K562 (cell line): ENCODE measurements at places on chromosomes 16 and 17. TPM values are rescaled to one million over a fixed set of nuclear protein-coding genes. Genes with fewer than 3 reads are reported as not detected.

Gene PYY
- total RNA-seq = not detected in 2 replicates

GRCh38 chr17:48296453-48296852, 133.6 kb downstream of the SKAP1 start:
- DNase-seq = no peak
- H3K4me1 ChIP-seq = no peaks in the 10 kb centered on the region
- H3K36me3 ChIP-seq = no peaks in the 10 kb centered on the region
- no peaks in the 10 kb centered on the region for H3K27me3 ChIP-seq

GRCh38 chr17:37177254-37177870, 198.4 kb upstream of the C17orf78 start:
- H3K4me1 ChIP-seq = no peaks in the 10 kb centered on the region
- H3K4me3 ChIP-seq = no peak overlapping the region
- H3K36me3 ChIP-seq = peaks cover 88% of the 10 kb centered on the region
- H3K27me3 ChIP-seq = no peaks in the 10 kb centered on the region

Gene NPIPB13
- total RNA-seq = 8.2 and 9.4 TPM in 2 replicates

DNA sequence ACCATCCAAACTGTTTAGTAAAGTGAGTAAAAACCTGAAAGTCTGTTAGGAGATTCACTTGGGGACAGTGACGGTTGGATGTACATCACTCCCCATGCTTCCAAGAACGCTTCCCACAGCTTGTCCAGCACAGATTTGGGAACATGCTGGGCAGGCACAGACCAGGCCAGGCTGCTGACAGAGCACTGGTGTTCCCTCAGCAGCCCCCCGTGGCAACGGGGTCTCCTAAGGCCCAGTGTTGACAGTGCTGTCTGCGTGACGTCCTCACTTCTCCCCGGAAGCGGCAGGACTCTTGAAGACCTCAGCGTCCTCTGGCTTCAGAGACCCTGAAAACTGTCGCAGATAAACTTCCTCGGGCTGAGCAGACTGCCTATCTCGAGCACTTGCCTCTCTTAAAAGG, 8.9 kb upstream of the TRPV3 start:
- H3K27ac ChIP-seq = no peak overlapping the region
- no peaks in the 10 kb centered on the region for H3K27me3 ChIP-seq
- H3K4me1 ChIP-seq = no peaks in the 10 kb centered on the region; the same call in 2 of the 3 replicates

DNA sequence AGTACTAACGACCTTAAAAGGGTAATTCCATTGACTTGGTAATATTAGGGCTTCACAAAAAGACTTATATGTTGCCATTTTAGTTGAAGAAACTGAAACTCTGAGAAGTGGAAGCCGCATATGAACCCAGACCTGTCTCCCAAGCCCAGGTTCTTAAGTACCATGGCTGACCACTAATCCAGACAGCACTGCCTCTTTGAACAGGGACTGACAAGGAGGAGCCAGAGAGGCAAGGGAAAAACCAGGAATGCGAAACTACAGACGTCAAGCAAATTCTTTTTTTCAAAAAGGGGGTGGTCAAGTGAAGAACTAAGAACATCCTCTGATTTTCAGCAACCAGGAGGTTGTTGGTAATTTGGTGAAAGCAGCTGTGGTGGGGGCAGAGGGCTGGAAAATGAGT, 15.2 kb downstream of the CYB5D1 start:
- H3K27ac ChIP-seq = no peak overlapping the region
- no peak for DNase-seq
- H3K36me3 ChIP-seq = peaks cover 24% of the 10 kb centered on the region; the same call in 2 of the 3 replicates

Gene TMEM100
- 0.20 and 0.34 TPM in 2 replicates for total RNA-seq

DNA sequence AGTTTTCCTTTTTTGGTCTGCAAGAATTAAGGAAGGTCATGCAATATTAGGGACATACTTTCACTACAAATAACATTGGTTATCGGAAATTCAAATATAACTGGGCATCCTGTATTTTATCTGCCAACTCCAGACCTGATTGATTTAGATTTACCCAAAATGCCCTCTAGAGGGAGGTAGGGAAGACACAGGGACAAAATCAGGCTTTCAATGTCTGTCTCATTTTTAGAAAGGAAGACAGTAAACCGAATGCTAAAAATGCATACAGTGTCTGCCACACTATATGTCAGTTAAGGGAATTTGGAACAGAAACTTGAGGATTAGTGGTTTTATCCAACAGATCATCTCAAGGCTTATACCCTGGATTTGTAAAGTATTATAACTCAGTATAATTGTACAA, 161.7 kb upstream of the SOX9 start:
- H3K4me3 ChIP-seq = no peak overlapping the region
- H3K27me3 ChIP-seq = no peaks in the 10 kb centered on the region
- H3K27ac ChIP-seq = no peak overlapping the region

DNA sequence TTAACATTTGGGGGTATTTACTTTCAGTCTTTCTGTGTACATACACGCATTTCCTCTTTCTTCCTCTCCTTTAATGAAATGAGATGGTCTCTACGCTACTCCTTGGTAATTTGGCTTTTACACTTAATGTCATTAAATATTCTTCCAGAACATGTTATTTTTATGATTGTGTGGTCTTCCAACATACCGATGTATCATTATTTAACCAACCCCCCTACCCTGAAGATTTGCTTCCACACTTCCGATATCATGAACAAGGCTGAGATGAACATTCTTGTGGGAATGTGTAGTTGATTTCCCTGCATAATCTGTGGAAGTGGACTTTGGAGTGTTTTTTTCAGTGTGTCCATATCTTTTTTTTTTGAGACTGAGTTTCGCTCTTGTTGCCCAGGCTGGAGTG, 2.3 kb upstream of the PGS1 start:
- no peak for DNase-seq
- H3K4me3 ChIP-seq = no peak overlapping the region
- H3K4me1 ChIP-seq = peaks cover 14% of the 10 kb centered on the region

Gene GINS2
- 57.5 and 61.6 TPM in 2 replicates for total RNA-seq

GRCh38 chr17:21373696-21374440, 2.3 kb upstream of the KCNJ12 start:
- H3K27me3 ChIP-seq = peaks cover 44% of the 10 kb centered on the region
- H3K4me3 ChIP-seq = no peak overlapping the region

Gene TGFB1I1
- total RNA-seq = 0.64 and 0.85 TPM in 2 replicates

Gene SLC9A5
- total RNA-seq = 2.5 and 3.1 TPM in 2 replicates

Gene KRT36
- not detected in 2 replicates for total RNA-seq
